A549 treated with ZK216348 at 1 μM for 4 hours (cell line): ENCODE measurements at places on chromosomes 11 and 22. TPM values are rescaled to one million over a fixed set of nuclear protein-coding genes. Genes with fewer than 3 reads are reported as not detected.

ZNF280B gene
- 0.74 to 1.9 TPM (median 1.5 TPM) in 5 replicates for total RNA-seq

CSRP3 gene
- not detected in 5 replicates for total RNA-seq

EHF gene
- 0.36 to 1.3 TPM (median 0.95 TPM) in 5 replicates for total RNA-seq

NAALAD2 gene
- not detected in 5 replicates for total RNA-seq

IFITM10 gene
- 0.71 to 1.6 TPM (median 0.99 TPM) in 5 replicates for total RNA-seq

UBQLNL gene
- total RNA-seq, result 0.09 TPM in 1 of 5 replicates, not detected in the others

CST6 gene
- not detected in 5 replicates for total RNA-seq

WT1 gene
- total RNA-seq, result 5.0 to 6.4 TPM (median 6.0 TPM) in 5 replicates

LMNTD2 gene
- 1.5 to 4.4 TPM (median 2.8 TPM) in 5 replicates for total RNA-seq

IL17REL gene
- 0.06 TPM in 1 of 5 replicates, not detected in the others for total RNA-seq

MAPK8IP2 gene
- 1.9 to 4.8 TPM (median 4.1 TPM) in 5 replicates for total RNA-seq

OR8A1 gene
- total RNA-seq, result not detected in 5 replicates
